ENCODE measurements at places on chromosomes 2 and 18.

- DNase-seq: no peak
Measured at GRCh38 chr2:224405841-224406370, 4.0 kb upstream of the FAM124B start.

DNA sequence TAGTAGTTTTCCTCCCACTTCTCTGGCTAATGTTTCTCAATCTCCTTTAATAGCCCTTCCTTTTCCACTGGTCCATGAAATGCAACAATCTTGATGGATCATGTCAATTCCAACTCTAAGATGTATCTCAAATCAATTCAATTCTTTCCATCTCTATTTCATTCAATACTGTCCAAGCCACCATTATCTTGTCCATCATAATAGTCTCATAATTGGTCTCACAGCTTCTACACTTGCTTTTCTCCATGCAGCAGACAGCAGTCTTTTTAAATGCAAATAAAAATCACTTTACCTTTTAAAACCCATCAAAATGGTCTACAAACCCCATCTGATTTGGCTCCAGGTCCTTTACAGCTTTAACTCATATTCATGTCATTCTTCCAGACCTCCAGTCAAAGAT, 226.6 kb downstream of the EPHA4 start:
- no peak for DNase-seq

GRCh38 chr2:42060718-42061619, 13.1 kb downstream of the PKDCC start:
- DNase-seq: no peak

- DNase-seq: no peak
Measured at GRCh38 chr2:204966245-204966644, 421.0 kb downstream of the PARD3B start.

GRCh38 chr18:3453540-3454364, 3.8 kb downstream of the TGIF1 start:
- peak; percentile 40 for DNase-seq

DNA sequence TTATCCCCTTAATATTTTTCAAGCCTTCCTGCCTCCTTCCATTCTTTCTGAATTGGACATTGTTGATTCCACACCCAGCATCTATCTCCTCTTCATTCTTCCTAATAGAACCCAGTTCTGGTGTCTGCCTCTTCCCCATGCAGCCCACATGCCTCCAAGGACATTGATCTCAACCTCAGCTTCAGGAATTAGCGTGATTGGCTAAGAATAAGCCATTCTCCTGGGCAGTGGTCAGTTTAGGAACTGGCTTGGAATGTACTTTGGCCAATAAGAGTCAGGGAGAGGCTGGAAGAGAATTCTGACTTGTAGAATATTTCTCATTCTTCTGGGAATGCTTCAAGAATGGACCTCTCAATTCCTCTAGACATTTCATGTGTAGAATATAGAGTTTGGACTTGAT, 25.9 kb upstream of the GCC2 start:
- no peak for DNase-seq

All from activated CD4-positive, alpha-beta T cell treated with anti-CD3 and anti-CD28 coated beads, Interleukin-2, amount 10 ng/mL, durations not matched to agents 7 days and 5 days (primary cell).